ENCODE measurements at places on chromosomes 2 and 18.

DNA sequence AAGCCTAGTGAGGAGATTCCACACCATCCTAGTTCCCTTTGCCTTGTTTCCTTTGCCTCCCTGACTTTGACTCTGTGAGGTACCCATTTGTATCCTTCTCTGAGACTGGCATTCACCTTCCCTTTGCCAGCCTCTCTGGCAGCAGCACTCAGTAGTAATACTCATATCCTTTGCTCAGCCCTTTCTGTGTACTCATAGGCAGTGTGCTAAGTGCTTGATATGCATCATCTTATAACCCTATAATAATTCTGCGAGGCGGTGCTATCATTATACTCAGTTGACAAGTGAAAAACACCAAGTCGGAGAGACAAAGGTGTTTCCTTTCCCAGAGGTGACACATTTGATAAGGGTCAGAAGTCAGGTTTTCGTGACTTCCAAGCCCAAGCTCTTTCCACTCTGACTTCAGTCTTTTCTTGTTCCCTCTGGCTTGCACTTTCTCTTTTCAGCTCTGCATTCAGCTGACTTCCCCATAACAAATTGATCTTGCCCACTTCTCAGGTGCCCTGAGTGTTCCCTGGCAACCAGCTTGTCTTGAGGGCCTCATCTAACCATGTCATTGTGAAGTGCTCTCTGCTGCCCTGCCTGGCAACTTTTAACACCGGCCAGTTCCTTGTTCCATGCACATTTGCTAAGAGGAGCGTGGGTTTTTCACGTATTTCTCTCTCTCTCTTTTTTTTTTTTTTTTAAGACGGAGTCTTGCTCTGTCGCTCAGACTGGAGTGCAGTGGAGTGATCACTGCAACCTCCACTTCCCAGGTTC is 94.5 kb upstream of the UPP2 start:
- no peak for DNase-seq

GRCh38 chr2:234355021-234355720 is 141.7 kb downstream of the ARL4C start:
- no peak for DNase-seq

DNA sequence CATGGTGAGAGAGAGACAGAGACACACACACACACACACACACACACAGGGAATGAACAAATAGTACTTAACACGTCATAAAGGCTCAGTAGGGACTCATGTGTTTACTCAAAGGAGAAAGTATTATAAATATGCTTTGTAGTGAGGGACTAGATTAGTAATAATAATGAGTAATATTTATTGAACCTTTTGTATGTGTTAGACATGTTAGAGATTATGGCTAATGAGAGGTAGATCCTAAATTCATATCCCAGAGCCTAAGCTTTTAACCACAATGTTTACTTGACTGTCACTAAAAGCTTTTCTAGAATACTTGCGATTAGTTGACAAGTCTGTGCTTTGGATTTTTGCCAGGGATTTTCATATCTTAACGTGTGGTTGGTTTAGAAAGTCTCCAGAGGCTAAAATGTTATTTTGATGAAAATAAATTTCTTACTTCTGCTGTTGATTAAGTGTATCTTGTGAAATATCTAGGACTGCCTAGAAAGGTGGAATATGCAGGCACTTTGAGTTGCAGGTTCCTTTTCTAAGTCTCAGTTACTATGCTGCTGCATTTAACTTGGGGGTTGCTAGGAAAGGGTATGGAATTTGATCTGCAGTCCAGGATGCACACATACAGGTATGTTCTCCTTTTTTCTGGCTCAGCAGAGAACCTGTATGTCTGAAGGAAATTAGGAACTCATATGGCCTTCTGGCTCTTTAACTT is 64.5 kb downstream of the UBR3 start:
- DNase-seq, result no peak

DNA sequence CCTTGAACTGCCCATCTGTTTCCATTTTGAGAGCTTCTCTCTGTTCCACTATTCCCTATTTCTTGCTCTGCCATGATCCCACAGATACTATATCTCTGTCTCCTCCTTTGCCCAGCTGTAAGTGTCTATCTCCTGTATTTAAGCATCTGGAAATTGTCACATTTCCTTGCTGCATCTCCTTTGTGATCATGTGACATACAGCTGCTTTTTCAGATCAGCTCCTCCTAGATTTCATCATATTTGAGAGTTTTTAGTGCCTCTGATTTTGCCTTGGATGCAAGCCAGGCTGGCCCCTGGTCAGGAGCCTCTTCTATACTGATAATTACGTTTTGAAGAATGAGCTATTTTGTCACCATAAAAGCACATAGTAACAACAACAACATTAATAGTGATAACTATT is 131.7 kb upstream of the TNP1 start:
- no peak for DNase-seq

DNA sequence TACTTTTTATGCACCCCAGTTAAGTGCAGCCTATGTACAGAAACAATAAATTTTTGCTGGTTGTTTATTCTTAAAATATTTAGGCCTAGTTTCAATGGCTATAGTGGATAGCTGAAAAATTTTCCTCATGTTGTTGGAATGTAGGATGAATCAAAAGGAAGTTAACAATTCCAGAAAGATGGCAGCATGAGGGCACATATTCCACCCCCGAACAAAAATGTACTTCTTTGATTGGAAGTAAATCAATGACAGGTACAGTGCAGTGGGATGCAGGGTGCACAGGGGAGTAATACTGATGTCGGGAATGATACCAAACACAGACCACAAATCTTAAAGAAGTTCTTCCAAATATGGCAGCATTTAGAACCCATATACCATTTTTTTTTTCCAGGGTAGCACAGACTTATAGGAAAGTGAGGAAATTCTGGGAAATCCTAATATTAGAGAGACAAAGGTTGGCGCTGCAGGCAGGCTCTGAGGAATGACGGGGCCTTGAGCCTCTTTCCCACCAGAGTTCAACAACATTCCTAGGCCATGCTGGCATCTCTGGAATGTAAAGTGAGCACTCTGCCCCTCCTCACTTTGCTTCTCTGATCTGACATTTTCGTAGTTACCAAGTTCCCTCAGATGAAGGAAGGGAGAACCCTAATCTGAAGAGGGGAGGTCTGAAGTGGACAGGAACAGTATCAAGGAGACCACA is 36.6 kb upstream of the IKZF2 start:
- DNase-seq, result no peak

GRCh38 chr2:13050764-13051163 is 334.0 kb downstream of the TRIB2 start:
- no peak for DNase-seq

DNA sequence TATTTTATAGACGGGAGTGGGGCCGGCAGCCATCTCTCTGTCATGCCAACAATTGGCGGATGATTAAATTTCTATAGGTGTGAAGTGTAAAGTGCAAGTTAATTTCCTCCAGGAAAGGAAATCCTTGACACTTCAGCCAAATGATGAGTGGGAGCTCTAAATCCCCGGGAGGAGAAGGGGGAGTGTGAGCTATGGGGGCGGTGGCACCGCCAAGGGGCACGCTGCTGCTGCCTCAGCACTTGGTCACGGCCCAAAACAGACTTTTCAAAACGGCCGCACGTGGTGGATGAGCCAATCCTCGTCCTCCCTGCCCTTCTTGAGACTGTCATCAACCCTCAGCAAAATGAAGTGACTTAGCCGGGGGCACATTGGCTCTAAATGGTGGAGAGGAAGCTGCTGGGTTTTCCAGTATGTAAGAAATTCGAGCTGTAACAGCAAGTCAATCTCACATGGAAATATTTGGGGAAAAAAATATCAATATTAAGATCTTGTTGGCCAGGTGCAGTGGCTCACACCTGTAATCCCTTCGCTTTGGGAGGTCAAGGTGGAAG is 200.8 kb downstream of the TFCP2L1 start:
- no peak for DNase-seq

DNA sequence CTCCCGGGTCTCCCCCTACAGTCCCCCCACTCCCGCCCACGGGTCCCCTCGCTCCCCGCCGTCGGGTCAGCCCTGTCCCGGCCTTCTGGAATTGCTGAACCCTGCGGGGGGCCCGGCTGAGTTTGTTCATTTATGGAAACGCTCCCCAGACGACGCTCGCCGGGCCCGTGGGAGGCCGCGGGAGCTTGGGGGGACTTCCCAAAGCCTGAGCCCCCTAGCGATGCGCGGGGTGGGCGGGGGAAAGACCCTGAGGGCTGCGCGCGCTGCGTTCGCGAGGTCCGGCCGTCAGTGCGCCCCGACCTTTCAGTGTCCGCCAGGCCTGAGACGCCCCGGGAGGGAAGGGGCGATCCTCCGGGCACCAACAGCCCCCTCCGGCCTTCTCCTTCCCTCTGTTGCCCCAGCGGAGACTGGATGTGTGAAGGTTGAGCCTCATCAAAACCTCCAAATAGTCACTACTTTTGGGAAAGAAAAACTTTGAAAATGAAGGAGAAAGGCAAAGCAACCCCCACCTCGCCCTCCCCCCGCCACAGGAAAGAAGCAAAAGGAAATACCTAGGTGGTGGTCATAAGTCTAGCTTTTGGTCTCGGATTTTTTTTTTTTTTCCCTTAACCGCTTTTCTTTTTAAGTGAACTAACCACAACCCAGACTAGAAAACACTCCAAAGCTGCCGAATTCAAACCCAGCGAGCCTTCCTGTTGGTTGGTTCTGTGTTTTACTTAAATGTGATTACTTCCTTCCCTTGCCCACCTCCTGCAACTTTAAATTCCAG is 509 bp upstream of the CYS1 start:
- DNase-seq, result no peak

DNA sequence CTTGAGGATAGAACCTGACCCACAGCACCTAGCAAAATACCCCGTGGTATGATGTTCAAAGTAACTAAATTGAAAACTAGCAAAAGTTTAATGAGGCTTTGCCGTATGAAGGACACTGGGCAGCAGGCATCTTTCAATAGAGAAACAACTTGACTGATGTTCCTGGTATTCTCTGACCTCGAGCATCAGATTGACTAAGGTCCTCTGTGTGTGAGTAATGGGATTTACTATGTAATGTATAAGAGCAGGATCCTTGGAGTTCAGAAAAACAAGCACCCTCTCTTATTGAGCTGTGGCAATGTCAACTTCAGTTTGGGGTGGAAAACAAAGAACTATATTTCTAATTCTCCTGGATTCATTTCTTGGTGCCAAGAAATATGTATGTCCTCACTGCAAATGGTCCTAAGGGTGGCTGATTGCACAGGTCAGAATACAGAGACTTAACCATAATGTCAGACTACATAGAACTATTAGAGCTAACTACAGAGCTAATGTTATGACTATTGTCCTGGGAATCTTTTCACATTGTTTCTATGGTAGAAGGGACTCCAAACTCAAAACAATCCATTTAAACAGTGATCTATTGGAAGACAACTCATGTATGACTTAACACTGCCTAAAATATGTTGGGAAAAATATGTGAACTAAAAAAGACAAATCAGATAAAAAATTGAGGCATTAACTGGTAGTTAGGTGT is 4.4 kb downstream of the TNFAIP6 start:
- no peak for DNase-seq

DNA sequence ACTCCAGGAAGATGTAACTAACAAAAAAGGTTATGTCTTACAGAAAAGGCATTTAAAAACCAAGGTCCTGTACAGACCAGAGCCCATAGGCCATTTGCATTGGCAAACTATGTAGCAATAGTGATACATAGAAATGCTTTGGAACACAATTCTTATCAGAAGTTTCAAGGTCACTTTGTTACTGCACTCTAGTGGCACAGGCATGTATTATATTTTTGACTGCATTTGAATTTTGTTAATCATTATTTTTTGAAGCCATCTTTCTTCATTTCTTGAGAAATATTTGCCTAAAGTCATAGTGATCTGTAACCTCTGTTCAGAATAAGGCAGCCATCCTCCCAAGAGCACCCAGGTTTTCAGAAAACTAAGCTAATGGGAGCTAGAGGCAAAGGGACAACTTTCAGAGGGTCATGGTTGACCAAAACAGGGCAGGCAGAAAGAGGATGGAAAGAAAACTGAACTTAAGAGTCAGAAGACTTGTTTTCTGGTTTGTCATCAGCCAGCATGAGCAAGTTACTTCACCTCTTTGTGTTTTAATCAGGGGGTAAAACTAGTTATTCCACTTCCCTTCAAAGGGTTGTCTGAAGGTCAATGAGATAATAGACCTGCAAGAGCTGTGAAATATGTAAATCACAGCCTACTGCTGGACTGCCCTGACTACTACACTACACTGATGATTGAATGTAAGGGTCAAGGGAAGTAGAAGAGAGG is 41.5 kb downstream of the SLC38A11 start:
- DNase-seq, result no peak

DNA sequence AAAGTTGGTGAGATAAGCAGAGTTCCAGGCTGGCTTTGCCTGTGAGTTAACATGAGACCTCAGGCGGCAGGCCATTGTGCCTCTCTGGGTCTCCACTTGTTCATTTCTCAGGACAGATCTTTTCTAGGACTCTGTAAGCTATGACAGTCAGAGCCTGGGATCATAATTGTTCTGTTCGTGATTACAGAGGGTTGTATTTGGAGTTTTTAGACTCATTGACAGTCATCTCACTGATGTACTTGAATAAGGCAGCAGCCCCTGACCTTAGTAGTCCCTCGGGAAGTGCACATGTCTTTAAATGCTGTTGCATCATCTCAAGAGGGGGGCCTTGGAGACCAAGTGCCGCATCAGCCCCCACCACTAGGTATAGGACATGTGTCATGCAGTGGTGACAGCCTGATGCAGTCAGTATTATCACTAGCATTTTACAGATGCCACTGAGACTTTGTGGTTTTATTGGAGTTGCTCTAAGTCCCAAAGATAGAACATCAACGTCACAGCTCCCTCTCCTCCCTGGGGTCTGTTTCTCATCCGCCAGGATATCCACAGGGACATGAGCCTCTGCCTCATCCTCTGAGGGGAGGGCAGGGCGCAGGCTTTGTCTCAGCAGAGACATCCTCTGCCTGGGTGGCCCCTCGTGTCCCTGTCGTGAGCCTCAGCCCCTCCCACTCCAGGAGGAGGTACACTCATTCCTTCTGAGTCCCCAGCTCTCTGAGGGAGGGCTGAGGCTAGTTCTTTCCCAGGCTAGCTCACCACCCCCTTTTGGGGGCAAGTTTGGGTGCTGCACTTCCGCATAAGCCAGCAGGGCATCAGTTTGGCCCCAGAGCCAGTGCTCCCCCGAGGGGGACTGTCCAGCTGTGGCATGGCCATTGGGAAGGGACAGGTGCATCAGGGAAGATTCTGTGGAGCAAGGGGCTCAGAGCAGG is 14.1 kb downstream of the GLI2 start:
- DNase-seq, result no peak

Data from head of caudate nucleus (tissue), 42 donors.